Stimulated activated CD8-positive, alpha-beta memory T cell treated with anti-CD3 and anti-CD28 coated beads, Interleukin-2, amount 100 ng/mL, for 1 hour (primary cell): ENCODE measurements at places on chromosomes 11 and 22.

DNA sequence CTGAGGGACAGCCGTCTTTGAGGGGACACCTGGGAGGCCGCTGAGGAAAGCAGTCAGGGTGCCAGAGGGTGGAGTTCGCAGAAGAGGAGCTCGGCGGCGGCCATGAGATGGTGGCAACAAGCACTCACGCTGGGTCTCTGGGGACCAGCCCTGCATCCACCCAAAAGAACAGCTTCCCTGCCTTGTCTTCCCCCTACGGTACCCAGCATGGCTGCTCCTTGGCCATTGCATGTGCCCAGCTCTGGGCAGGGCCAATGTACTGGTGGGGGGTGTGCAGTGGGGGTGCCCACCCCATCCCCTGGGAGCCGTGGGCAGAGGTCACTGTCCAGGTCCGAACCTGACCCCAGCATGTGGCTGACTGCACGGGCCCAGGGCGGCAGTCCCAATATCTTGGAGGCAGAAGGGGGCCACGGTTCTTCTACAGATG, 42.3 kb downstream of the OSBPL5 start:
- no peak for DNase-seq

- DNase-seq, result no peak
Observed at GRCh38 chr11:60204922-60205321, 22.0 kb upstream of the MS4A6A start.

GRCh38 chr11:111417766-111418435, 38.8 kb upstream of the POU2AF1 start:
- no peak for DNase-seq

GRCh38 chr11:32358729-32359128, 76.6 kb downstream of the WT1 start:
- no peak for DNase-seq

GRCh38 chr22:22431271-22432220, 77.0 kb downstream of the ZNF280B start:
- no peak for DNase-seq

DNA sequence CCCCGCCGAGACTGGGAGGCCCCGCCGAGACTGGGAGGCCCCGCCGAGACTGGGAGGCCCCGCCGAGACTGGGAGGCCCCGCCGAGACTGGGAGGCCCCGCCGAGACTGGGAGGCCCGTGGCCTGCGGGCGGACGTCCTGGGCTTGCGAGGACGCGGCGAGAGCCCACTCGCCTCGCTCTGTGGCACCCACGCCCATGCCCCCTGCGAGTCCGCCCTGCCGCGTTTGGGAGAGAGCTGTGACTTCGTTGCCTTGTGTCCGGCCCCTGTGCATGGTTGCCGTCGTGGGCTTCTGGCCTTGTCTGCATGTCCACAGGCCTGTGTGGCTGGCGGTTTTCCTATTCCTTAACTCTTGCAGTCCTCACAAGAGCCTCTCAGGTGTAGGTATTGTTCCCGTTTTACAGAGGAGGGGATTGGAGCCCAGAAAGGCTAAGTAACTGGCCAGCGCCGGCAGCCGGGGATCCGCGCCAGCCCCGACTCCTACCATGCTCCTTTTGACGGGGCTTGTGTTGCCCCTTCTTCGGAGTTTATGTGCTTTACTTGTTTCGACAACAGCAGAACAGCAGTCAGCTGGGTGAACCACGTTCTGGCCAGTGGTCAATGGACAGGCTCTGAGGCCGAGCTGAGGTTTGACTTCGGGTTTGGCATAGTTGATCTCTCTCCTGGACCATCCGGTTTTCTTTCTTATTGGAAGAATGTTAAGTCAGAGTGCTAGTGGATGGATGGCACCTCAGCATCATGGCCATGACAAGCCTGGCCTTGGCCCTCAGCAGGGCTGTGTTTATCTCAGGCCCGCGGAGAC, 741 bp downstream of the PHRF1 start:
- DNase-seq, result no peak

GRCh38 chr22:46135611-46136485, 14.5 kb upstream of the PPARA start:
- no peak for DNase-seq
